H1 (cell line): ENCODE measurements at places on chromosomes 4 and X.

- no peak for DNase-seq
Measured at GRCh38 chr4:186778134-186778533, 54.5 kb upstream of the FAT1 start.

GRCh38 chr4:72587334-72587733 lies 18.3 kb upstream of the ADAMTS3 start:
- DNase-seq = no peak

- no peak for DNase-seq
Measured at GRCh38 chr4:140374130-140374477, 658 bp downstream of the SCOC start.

DNA sequence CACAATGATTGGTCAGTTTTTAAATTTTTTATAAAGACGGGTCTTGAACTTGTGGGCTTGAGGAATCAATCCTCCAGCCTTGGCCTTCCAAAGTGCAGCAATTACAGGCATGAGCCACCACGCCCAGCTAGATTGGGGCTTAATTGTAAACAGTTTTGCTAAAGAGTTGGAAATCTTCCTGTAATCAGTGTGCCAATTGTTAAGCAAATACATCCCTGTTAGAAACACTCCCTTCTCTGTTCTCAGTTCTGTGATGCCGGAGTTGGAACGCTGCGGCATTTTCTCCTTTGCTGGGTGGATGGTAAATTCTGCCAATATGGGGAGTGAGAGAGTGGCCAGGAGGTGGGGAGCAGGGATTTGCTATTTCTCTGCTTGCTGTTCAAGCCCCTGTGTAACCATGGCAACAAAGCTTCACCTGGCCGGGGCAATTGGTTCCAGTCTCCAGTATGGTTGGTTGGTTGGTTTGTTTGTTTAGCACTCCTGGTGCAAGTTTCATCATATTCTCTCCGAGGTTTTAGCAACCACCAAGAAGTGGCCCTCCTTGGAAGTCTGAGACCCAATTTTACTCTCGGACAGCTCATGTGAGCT lies 3.0 kb upstream of the SPATA4 start:
- DNase-seq = no peak

- DNase-seq = no peak
Measured at GRCh38 chrX:11269996-11270395, 23.2 kb upstream of the AMELX start.

GRCh38 chrX:1465286-1466231 lies 12.8 kb upstream of the ASMTL start:
- peak; percentile 44 for DNase-seq

GRCh38 chrX:283115-283845 lies 2.1 kb downstream of the PLCXD1 start:
- DNase-seq = peak; percentile 90

DNA sequence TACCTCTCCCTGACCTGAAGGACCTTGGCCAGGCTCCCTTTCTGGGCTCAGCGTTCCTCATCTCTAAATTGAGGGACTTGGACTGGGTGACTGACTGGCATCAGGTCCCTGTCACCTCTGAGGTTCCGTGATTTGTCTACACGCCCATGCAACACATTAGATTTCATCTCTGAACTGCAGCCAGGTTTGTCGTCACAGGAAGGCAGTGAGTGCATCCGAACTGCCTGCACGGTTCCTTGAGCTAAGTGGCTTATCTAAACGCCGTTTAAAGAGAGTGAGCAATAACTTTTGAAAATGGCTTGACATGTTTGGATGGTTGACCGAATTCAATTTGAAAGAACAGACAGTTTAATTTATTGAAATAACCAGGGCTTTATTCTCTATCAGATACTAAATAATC lies 70.1 kb downstream of the PCYT1B start:
- no peak for DNase-seq

GRCh38 chrX:146173742-146174141 lies 356.1 kb downstream of the SLITRK2 start:
- no peak for DNase-seq

- no peak for DNase-seq
Measured at GRCh38 chr4:176769514-176769913, 23.2 kb downstream of the VEGFC start.

DNA sequence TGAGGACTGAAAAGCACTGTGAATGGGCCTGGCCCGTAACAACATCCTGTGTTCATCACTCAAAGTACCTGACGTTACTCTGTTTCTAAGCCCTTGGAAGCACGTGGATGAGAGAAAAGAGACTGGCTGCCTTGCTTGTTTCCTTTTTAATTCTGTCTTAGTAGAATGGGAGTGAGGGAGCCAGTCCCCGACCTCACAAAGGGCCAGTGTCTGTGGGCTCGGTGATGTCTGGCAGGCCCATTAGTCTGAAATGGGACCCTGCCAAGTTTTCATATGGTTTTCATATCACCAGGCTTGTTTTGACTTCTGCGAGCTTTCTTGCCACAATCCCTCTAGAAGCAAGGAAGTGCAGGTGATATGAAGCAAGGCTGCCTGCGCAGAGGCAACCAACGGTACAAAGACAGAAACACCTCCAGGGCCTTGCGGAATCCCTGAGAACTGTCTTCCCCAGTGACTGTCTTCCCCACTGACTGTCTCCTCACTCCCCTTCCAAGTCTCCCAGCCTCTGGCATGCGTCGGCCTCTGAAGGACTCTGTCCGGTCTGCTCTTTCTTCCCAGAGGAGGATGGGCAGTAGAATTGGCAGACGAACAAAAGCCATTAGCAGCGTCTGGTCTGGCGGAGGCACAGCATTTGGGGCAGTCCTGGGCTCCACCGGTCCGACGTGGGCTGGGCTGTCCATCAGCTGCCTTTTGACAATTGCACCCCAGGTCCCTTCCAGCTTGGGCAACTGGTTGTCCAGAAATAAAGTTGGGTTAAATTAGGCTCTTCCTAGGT lies 20.2 kb upstream of the RASL11B start:
- DNase-seq = no peak

DNA sequence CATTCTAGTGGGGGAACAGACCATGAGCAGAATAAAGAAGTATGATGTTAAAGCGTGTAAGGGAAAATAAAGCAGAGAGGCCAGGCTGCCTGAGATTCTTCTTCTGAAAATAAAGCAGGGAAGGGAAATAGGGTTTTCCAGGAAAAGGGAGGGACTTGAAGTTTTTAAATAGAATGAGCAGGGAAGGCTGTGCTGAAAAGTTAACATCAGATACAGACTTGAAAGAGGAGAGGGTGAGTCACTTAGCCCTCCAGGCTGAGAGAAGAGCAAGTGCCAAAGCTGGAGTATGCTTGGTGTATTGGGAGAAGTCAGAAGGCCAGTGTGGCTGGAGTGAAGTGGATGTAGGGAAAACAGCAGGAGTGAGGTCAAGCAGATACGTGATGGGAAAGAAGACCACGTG lies 10.0 kb upstream of the PLK4 start:
- no peak for DNase-seq

DNA sequence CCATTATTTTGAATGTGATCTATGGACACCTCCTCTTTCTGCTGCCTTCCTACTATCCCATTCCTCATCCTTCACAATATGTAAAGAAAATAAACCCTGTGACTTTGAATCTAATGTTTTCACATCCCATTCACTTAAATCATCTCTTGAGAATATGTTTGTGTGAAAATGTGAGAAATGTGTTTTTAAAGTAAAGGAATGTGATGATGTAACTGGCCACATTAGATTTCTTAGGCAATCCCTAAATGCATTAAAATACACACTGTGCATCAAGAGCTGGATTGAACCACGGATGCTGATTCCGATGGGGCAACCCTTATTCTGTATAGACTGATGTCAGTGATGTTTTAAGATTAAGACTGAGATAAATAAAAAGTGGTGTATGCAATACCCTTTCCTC lies 558.9 kb upstream of the TENM3 start:
- DNase-seq = no peak

DNA sequence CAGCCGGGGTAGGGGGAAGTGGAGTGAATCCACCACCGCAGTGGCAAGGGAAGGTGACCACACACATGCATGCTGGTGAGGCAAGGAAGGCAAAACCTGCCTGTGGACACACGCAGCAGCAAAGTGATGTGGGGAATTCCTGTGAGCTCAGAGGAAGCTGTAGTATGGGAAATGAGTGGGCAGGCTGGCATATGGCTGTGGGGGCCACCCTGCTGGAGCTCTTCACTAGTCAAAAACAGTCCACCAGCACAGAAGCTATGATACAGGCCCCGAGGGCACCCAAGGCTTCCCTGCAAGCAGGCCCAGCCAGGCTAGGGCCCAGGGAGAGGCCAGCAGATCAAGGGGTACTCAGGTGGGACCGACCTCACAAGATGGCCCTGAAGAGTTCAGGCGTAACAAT lies 239.1 kb downstream of the CHM start:
- no peak for DNase-seq

GRCh38 chr4:71217688-71218087 lies 121.1 kb upstream of the SLC4A4 start:
- no peak for DNase-seq

DNA sequence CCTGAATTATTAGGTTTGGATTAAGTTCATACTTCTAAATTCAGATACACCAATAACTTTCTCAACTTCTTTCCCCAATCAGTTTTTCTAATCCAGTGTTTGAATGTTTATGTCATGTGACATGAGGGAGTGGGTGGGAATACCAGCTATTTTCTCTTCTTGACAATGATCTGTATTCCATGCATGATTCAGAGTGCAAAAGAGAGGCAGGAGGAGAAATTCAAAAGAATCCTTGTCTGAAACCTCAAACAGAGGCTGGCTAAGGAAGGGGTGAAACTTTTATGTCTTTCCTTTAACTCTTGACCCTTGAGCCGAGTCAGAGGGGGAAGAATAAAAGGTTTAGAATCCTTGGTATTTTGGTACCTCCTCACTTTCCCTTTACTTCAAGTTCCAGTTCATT lies 544.7 kb downstream of the SPRY1 start:
- no peak for DNase-seq

GRCh38 chr4:11765849-11766453 lies 337.3 kb upstream of the HS3ST1 start:
- DNase-seq = no peak

DNA sequence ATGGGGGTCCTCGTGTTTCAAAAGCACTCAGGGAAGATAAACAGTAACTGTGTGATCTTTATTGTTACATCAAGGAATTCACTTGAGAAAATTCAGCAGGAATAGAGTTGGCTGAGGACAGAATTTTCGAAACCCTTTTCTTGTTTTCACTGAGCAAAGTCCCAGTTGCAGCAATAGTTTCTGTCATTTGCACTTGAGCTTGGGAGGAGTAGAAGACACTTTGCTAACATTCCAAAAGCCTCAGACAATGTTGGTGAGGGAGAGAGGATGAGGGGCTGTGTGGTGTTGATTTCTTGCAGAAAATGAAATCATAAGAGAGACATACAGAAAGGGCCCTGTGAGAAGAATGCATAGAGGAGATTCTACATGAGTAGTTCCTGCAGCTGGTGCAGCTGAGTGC lies 151.9 kb upstream of the DIPK2B start:
- DNase-seq = no peak

GRCh38 chr4:176780995-176781738 lies 11.6 kb downstream of the VEGFC start:
- DNase-seq = no peak

DNA sequence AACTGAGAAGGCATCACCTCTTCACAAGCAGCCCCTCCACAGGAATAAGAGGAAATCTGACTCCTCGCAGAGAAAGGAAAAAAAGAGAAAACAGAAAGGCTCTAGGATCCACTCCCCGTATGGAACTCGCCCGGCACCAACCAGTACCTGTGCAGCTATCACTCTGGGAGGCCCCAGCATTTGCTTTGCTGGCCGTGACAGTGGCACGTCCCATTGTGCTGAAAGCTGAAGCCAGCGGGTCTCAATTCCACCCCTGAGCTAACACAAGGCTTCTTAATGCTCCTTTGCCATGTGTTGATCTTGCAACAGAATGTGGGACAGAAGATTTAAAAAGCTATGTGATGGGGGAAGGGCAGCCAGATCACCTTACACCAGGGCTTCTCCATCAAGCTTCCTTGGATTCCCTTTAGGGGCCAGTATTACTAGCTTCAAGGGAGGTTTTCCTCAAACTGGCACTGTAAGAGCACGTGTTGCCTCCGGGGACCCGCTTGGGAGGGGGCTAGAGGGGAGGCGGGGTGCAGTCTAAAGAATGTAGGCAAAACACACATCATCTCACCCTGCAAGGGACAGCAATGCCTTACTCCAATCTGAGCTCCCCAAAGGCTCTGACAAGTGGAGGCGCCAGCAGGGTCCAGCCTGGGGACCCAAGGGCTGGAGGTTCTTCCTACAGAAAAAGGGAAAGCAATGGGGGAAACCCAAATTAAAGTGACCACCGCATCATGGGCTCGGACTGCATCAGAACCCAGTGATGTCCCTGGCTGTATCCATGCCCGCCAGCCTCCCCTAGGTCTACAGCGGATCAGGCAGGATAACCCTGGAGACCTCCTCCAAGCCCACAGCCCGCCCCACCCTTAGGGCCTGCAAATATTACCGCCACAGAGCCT lies 1.2 kb downstream of the USP46 start:
- peak; percentile 74 for DNase-seq

DNA sequence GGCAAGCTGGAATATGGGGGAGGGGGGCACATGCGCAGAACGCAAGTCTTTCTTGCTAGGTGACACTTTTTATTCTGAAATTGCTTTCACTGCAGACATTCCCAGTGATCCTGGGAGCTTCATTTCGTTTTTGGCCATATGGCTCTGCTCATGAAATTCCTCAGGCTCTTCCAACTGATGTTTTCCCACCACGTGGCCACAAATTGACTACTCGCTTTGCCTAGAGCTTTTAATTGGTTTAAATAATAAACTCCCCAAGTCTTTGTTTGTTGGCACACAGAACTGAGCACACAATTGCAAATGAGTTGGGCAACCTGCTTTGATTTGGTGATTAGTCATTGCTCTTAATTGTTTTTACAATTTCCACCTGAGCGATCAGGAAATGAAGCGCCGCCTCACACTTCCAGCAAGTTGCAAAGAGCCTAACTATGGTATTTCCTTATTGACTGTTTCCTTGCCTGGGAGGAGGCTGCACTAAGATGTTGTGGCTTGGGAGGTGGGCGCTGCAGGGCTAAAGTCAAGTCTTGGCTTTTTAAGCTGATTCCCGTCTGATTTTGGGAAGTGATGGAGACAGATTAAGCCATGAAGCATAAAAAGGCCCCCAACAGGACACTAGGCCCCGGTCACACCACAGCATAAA lies 282.5 kb downstream of the ZIC3 start:
- DNase-seq = no peak

- no peak for DNase-seq
Measured at GRCh38 chr4:167955006-167955405, 137.3 kb upstream of the ANXA10 start.
